ENCODE measurements at places on chromosomes 13 and 19. TPM values are rescaled to one million over a fixed set of nuclear protein-coding genes. Genes with fewer than 3 reads are reported as not detected.

The TMPRSS9 gene
- polyA plus RNA-seq = 0.60 TPM

The POLR1D gene
- polyA plus RNA-seq = 125 TPM

The ZNF528 gene
- 63.3 TPM for polyA plus RNA-seq

The ZNF506 gene
- polyA plus RNA-seq = 41.9 TPM

The ZNF69 gene
- polyA plus RNA-seq = 32.2 TPM

Data from left kidney (tissue), 8 donors.